ENCODE measurements at places on chromosomes 3 and 15. TPM values are rescaled to one million over a fixed set of nuclear protein-coding genes. Genes with fewer than 3 reads are reported as not detected.

PLCB2 gene
- total RNA-seq: 140 TPM

DNA sequence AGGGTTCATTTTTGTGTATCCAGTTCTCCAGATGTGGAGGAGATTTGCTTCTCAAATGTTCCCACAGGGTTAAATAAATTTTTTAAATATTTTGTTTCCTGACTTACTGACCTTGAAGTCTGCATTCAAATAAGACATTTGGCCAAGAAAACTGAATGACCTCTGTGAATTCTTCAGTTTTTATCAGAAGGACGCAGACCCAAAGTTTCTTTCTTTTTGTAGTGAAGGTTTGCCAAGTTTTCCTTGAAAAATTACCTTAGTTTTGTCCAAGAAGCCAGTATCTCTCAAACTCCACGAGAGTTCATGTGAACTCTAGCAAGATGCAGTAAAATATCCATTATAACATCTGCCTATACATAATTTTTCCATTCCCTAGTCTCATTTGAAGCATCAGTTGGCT lies 202.9 kb downstream of the ZMAT3 start:
- no peak for DNase-seq

- DNase-seq: no peak
Observed at GRCh38 chr3:177468331-177468730, 271.0 kb upstream of the TBL1XR1 start.

DNA sequence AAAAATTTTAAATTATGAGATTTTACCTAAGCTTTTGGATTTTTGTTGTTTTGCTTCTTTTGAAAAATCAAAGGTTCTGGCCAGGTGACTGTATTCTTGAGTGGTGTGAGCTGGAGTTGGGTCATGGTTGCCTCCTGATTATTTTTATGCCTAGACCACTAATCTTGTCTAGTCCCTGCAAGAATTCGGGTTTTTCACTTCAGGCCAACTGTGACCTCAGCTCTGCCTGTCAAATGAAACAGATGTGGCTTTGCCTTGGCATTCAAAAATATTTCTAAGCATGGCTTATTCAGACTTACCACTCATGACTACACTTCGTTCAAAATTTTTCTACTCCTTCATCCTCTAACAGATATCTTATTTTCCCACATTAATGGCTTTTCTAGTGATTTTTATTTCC lies 25.4 kb upstream of the CDV3 start:
- no peak for DNase-seq

DNA sequence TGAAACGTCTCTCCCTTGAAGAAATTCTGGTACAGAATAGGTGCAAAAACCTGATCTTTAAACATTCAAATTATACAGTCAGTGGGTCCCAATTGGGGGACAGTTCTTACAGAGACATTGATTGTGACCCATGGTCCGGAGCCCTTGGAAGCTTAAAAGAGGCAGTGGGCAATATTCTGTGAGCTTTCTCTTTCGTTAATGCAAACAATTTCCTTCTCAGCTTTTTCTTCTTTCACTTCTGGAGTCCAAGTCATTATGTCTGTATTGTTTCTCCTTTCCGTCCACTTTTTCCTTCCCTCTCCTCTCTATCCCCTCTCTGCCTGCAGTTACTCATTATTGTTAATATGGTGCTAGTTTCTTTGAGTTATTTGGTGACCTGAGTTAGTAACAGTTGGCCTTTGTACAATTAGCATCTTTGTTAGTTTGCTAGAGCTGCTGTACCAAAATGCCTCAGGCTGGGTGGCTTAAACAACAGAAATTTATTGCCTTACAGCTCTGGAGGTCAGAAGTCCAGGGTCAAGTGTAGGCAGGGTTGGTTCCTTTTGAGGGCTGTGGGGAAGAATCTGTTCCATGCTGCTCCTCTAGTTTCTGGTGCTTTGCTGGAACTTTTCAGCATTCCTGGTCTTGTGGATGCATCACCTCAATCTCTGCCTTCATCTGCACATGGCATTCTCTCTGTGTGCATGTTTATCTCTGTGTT lies 102.6 kb downstream of the GMPS start:
- no peak for DNase-seq

DNA sequence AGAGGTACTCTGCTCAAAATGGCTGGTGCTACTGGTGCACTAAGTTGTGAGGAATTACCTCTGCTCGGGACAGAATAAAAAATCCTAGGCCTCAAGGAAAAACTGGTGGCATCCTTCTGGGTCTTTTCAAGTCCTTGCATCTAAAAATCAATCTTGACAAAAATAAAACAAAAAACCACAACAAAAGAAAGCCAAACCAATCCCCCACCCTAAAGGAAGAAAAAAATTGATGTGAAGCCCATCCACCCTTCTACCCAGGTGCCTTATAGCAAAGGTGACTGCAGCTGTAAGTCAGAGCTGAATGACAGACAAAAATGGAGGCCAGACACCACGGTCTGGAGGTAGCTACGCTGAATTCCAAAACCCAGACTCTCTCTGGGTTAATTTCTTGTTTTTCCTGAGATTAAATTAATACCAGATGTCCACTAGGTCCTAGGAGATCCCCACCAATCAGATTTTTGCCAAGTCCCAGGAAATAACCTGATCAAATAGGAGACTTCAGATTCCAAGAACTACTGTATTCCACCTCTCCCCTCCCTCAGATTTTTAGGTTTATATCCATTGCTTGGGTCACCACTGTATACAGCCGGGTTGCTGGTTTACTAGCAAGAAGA lies 33.5 kb downstream of the ABCC5 start:
- DNase-seq: no peak

- no peak for DNase-seq
Observed at GRCh38 chr15:71874245-71874644, 63.9 kb downstream of the NR2E3 start.

GRCh38 chr3:133940536-133940935 lies 44.9 kb upstream of the RAB6B start:
- DNase-seq: no peak

DNA sequence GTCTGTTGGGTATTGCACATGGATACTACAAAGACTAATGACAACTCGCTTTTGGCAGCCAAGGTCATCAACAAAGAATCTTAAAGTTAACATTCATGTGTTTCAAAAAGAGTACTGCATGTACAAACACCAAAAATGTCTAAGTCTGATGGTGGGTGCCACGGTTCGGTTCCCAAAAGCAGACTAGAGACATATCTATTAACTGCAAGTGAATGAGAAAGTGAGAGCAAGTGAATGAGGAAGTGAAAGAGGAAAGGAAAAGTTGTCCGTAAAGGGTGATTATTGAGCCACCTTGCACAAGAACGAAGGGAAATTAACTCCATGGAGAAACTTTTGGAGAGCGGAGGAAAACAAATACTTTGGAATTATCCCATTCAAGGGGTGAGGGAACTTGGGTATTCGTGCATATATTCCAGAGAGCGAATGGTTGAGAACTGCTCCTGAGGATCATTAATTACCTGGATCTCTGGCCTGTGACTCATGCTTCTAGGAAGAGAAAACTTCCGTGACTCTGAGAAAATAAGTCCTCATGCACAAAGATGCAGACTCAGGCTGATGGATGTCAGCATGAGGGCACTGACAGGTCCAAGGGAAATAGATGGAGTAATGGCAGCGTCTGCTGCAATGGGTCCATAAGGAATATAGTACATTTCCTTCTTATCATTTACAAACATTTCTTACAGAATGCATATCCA lies 336.5 kb upstream of the TGFBR2 start:
- no peak for DNase-seq

SLC12A1 gene
- total RNA-seq: not detected

DNA sequence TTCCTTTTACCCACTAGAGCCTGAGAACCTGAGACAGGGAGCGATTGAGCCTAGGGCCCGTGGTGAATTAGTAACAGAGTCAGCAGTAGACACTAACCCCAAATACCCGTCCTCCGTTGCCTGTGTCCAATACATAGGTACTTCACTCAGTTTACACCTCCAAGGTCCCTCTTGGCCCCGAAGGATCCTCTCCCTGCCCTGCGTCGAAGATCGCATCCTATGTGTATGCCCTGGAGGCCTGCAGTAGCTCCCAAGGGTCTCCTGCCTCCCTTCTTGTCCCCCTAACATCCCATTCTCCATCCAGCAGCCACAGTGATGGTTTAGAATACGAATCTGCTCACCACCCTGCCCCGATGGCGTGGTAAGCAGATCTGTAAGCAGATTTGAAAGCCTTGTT lies 67.0 kb downstream of the ISG20 start:
- no peak for DNase-seq

- no peak for DNase-seq
Observed at GRCh38 chr15:73569361-73569760, 63.8 kb downstream of the NPTN start.

DNA sequence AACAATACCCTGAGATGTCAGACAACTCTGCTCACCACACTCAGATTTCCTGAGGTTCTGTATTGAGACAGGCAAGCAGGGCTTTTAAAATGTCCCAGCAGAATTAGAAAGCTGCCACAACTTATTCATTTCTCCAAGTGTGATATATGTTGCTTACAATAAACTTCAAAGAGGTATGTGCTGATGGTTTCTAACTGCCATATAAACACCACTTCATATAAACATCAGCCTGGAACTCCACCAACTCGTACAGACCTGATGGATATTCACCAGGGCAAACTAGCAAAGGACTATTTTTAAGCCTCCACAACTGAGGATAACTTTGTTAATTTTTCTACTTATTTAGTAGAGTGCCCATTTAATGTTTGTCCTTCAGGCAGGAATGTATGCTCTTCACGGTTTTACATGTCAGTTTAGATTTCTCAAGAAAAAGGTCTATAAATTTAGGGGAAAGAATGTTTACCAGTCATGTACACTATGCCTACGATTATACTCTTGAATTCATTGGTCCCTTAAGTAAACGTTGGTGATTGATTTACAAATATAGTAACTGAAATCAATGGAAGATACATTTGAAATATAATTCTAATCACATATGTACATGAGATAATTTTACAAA lies 109.6 kb upstream of the ABI3BP start:
- no peak for DNase-seq

DNA sequence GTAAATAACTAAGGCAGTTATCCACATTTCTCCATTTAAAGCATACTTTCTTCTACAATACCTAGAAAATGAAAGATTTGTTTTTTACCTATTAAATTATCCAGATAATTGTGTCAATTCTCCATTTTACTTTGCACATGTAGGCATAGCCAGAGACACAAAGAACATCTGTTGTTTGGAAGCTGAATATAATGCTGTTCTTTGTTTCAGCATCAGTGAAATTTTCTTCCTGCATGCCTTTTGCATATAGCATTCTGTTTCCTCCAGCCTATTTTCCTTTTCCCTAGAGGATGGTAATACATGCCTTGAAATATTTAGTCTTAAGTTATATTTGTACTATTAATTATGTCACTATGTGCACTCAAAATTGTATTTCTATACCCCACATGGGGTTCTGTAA lies 233.7 kb downstream of the CNTN6 start:
- no peak for DNase-seq

FOXB1 gene
- 3.7 TPM for total RNA-seq

MYO5A gene
- 41.3 TPM for total RNA-seq

ANKUB1 gene
- total RNA-seq: not detected

- peak; percentile 37 for DNase-seq
Observed at GRCh38 chr15:43067717-43068461, 37.9 kb downstream of the UBR1 start.

GRCh38 chr15:75583701-75584100 lies 4.6 kb upstream of the PTPN9 start:
- DNase-seq: no peak

DNA sequence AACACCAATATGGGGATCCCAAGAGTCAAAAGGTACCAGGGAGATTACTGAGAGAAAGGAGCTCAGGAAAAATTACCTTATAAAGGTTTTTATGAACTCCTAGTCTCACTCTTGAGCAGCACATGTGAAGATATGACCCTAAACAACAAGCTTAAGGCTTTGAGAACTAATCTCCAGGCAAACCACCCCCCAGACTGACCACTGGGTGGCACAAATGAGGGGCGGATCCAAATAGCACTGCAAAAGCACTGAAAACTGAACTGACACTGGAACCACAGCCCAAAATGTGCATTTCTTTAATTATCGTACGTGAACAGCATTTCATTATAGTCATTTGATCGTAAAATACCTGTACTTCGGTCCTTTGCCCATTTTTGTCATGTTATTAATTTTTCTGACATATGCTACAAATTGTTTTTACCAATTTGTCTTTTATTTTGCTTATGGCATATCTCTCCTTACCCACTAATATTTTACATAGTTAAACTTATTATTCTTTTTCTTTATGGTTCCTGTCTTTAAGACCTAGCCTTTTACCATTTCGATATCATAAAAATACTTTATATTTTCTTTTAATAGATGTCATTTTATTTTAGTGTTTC lies 31.5 kb upstream of the TFDP2 start:
- DNase-seq: peak; percentile 44

DPPA2 gene
- total RNA-seq: not detected

ZNF860 gene
- total RNA-seq: 0.13 TPM

DNA sequence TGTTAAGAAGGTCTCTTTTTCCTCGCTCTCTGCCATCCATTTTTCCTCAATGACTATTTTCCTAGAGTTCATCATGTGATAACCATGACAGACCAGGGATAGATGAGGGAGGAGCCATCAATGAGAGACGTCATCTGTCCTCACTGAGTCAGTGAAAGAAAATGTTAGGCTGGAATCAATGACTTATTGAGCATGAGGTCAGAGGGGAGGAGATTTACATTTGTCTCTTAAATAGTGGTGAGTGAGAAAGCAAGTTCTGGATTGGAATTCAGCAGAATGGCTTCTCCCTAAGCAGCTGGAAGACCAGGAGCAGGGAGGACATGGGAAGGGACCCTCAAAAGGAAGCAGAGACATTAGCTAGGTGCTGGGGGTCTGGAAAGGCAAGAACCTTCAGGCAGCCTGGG lies 28.2 kb upstream of the USP3 start:
- DNase-seq: no peak
